ENCODE measurements at places on chromosomes 6 and 20. TPM values are rescaled to one million over a fixed set of nuclear protein-coding genes. Genes with fewer than 3 reads are reported as not detected.

Gene HLA-DQA2
- 0.20 TPM for total RNA-seq

DNA sequence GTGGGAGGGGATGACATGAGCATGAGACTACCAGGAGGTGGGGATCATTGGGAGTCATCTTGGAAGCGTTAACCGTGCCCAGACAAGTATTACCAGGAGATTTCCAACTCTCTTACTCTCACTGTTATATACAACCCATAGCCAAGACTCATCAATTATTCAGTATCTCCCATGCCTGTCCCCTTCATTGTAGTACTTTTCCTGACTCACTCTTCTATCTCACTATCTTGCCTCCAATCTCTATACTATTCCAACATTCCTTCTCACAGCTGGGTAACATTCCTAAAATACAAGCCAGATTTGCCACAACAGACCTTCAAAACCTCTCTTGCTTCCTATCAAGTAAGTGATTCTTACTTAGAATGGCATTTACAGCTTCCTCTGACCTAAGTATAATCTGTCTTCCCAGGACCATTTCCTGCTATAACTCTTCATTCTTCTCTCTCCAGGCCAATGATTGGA lies 226.3 kb upstream of the SMLR1 start:
- DNase-seq = no peak

Gene CTCFL
- not detected for total RNA-seq

Gene KCNK15
- total RNA-seq = 0.75 TPM

- no peak for DNase-seq
Observed at GRCh38 chr20:37096415-37097041, 731 bp upstream of the RBL1 start.

DNA sequence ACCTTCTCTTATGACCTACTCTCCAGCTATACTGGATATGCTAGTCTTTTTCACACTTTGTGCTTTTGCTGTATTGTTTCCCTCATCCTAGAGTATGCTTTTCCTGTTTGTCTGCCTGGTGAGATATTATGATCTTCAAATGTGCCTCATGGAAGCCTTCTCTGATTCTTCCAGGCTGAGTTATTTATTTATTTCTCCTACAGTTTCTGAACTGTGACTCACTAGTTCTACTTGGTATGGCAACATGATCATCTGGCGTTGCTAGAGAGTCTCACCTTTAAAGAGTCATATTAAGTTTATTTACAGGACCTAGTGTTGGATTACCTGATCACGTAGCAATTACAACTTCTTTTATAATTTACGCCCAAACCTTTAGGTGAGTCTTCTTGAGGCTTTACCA lies 81.2 kb upstream of the HDAC2 start:
- no peak for DNase-seq

DNA sequence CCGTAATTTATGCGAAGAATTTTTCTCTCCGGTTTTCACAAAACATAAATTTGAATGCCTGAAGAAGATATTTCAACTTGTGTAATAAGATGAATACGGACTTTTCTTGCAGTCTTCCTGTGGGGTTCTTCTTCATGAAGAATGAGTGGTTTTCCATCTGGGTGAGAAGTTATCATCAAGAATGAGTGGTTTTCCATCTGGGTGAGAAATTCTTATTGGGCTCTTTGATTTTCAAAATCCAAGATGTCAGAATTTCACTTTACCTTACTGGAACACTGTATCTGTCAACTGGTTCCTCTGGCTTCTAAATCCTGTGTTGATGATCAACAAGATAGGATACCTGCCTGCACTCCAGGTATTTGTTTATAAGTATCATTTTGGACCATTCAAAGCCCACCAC lies 160.1 kb upstream of the C6orf118 start:
- DNase-seq = no peak

DNA sequence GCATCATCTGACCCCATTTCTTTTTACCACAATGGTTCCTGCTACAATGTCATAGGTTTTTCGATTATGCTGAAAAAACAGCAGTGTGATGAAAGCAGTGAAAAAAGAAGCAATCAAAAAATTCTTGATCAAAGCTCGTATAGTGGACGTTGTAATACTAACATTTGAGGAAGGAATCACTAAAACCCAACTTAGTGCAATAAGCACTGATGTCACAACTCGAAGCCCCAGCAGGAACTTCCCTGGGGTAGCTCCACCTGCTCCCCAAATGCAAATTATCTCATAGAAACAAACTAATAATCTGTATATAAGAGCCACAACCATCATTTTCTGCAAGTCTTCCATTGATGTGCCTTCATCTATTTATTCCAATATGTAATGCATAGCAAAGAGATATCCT lies 285.6 kb upstream of the SGK1 start:
- no peak for DNase-seq

GRCh38 chr6:119453242-119454200 lies 104.0 kb upstream of the MAN1A1 start:
- no peak for DNase-seq

- DNase-seq = no peak
Observed at GRCh38 chr20:2387180-2387577, 6.5 kb downstream of the TGM6 start.

Measured in pancreas (tissue), 10 donors.